ENCODE measurements at places on chromosomes 13 and 19. TPM values are rescaled to one million over a fixed set of nuclear protein-coding genes. Genes with fewer than 3 reads are reported as not detected.

Gene CLDND2
- 13.8 TPM for total RNA-seq

Gene METTL21C
- total RNA-seq: not detected

Gene TRPM4
- 1.9 TPM for total RNA-seq

Gene TRMT1
- 116 TPM for total RNA-seq

GRCh38 chr19:32363632-32364031, 18.2 kb downstream of the ZNF507 start:
- no peak overlapping the region for H3K4me3 ChIP-seq
- H3K4me1 ChIP-seq: peaks cover 13% of the 10 kb centered on the region
- H3K36me3 ChIP-seq: peaks cover 80% of the 10 kb centered on the region
- no peak overlapping the region for H3K27ac ChIP-seq
- no peaks in the 10 kb centered on the region for H3K27me3 ChIP-seq
- no peak for DNase-seq

GRCh38 chr13:95471960-95472359, 80.6 kb upstream of the CLDN10 start:
- no peak for DNase-seq
- H3K27ac ChIP-seq: no peak overlapping the region
- H3K4me1 ChIP-seq: no peaks in the 10 kb centered on the region
- H3K36me3 ChIP-seq: no peaks in the 10 kb centered on the region

GRCh38 chr19:35528218-35529038, at the start of gene SBSN:
TSS of gene SBSN (minus strand) at chr19:35528311. CDS start at chr19:35528281, 30 bp downstream.
- no peaks in the 10 kb centered on the region for H3K4me1 ChIP-seq
- H3K4me3 ChIP-seq: no peak within 1 kb of the TSS
- H3K36me3 ChIP-seq: no peaks in the 10 kb centered on the region

GRCh38 chr13:111370570-111371535, 50.4 kb downstream of the TEX29 start:
- no peak overlapping the region for H3K4me3 ChIP-seq
- H3K36me3 ChIP-seq: no peaks in the 10 kb centered on the region
- H3K27me3 ChIP-seq: peaks cover 4% of the 10 kb centered on the region
- peaks cover 3% of the 10 kb centered on the region for H3K4me1 ChIP-seq
- DNase-seq: peak; percentile 3

GRCh38 chr13:107900775-107901174, 314.6 kb downstream of the LIG4 start:
- no peak overlapping the region for H3K27ac ChIP-seq
- no peaks in the 10 kb centered on the region for H3K36me3 ChIP-seq
- DNase-seq: no peak
- H3K27me3 ChIP-seq: no peaks in the 10 kb centered on the region
- H3K4me3 ChIP-seq: no peak overlapping the region
- no peaks in the 10 kb centered on the region for H3K4me1 ChIP-seq

- DNase-seq: no peak
- no peak overlapping the region for H3K4me3 ChIP-seq
- no peaks in the 10 kb centered on the region for H3K27me3 ChIP-seq
- H3K27ac ChIP-seq: no peak overlapping the region
- no peaks in the 10 kb centered on the region for H3K4me1 ChIP-seq
- H3K36me3 ChIP-seq: peaks cover 89% of the 10 kb centered on the region
Measured at GRCh38 chr19:52590728-52591127, 20.6 kb downstream of the ZNF701 start.

- H3K27me3 ChIP-seq: peaks cover 50% of the 10 kb centered on the region
- no peak overlapping the region for H3K27ac ChIP-seq
- peaks cover 3% of the 10 kb centered on the region for H3K4me1 ChIP-seq
- no peak for DNase-seq
Measured at GRCh38 chr13:23902975-23903905, 5.9 kb upstream of the C1QTNF9B start.

- no peak overlapping the region for H3K27ac ChIP-seq
- no peaks in the 10 kb centered on the region for H3K36me3 ChIP-seq
- no peaks in the 10 kb centered on the region for H3K27me3 ChIP-seq
- H3K4me3 ChIP-seq: no peak overlapping the region
- H3K4me1 ChIP-seq: no peaks in the 10 kb centered on the region
- DNase-seq: no peak
Measured at GRCh38 chr13:59210543-59210942, 953.2 kb downstream of the DIAPH3 start.

DNA sequence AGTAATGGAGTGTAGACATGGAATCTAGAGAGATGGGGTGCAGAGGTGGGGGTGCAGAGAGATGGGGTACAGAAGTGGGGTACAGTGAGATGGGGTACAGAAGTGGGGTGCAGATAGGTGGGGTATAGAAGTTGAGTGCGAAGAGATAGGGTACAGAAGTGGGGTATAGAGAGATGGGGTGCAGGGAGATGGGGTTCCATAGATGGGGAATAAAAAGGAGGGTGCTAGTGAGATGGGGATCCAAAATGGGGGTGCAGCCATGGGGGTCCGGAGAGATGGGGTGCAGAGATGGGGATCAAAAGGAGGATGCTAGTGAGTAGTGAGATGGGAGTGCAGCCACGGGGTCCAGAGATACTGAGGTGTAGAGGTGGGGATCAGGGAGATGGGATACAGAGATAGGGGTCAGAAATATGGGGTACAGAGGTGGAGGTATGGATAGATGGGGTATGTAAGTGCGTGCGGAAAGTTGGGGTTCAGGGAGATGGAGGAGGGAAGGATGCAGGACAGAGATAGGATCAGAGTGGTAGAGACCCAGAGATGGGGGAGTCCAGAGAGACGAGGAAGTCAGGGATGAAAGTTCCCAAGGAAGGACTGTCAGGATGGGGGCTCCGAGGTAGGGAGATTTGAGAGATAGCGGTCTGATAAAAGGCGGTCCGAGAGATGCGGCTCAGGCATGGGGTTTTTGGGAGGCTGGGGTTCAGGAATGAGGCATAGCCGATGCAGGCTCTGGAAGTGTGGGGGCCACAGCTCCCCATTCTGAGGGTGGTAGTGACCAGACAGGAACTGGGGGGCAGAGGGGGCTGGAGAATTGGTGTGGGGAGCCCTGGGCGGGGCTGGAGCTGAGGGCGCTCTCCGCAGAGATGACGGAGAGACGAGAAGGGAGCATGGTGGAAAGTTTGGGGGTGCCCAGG, 3.4 kb downstream of the PALM3 start:
- H3K4me1 ChIP-seq: peaks cover 16% of the 10 kb centered on the region
- H3K27ac ChIP-seq: no peak overlapping the region
- H3K36me3 ChIP-seq: peaks cover 10% of the 10 kb centered on the region
- DNase-seq: no peak
- H3K27me3 ChIP-seq: peaks cover 36% of the 10 kb centered on the region

GRCh38 chr13:73715911-73716510, 418.2 kb downstream of the KLF12 start:
- H3K4me1 ChIP-seq: peaks cover 54% of the 10 kb centered on the region
- peak overlapping the region; percentile 79 for H3K27ac ChIP-seq
- H3K27me3 ChIP-seq: no peaks in the 10 kb centered on the region
- DNase-seq: no peak

GRCh38 chr13:34731486-34731885, 210.6 kb upstream of the NBEA start:
- DNase-seq: no peak
- no peak overlapping the region for H3K27ac ChIP-seq
- no peaks in the 10 kb centered on the region for H3K4me1 ChIP-seq
- no peaks in the 10 kb centered on the region for H3K36me3 ChIP-seq
- H3K27me3 ChIP-seq: no peaks in the 10 kb centered on the region

DNA sequence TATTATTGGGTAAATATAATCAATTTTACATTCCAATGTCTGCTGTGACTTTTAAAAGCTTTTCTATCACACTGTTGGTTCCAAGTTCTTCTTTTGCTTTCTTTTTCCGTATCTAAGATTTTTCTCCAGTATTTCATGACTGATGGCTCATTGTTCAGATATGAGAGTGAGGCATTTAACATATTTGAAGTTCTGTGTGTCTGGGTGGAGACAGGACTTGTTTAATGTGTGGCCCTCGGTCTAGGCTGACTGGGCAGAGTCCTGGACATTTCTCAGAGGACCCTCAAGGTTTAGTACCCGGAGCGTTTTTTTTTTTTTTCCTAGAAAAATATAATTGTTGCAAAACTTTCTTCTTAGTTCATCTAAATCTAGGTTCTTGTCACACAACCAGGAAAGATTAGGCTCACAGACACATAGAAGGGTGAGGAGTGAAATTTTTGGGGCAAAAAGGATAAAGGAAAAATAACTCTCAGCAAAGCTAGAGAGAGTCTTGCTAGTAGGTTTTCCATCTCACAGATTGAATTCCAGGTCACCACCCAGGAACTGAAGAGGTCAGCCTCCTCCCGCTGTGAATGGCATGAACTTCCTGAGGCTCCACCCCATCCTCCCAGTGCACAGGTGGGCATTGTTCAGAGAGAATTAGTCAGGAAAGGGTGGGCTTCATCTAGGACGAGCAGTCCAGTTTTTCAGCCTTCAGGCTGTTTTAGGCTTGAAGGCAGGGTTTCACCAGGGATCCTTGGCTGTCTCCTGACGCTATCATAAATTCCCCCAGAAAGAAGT, 1002.4 kb upstream of the PCDH9 start:
- H3K4me3 ChIP-seq: no peak overlapping the region
- H3K27me3 ChIP-seq: no peaks in the 10 kb centered on the region
- H3K4me1 ChIP-seq: no peaks in the 10 kb centered on the region
- no peaks in the 10 kb centered on the region for H3K36me3 ChIP-seq
- H3K27ac ChIP-seq: no peak overlapping the region

- no peak for DNase-seq
- no peaks in the 10 kb centered on the region for H3K36me3 ChIP-seq
- peaks cover 4% of the 10 kb centered on the region for H3K4me1 ChIP-seq
- H3K27me3 ChIP-seq: peaks cover 77% of the 10 kb centered on the region
- no peak overlapping the region for H3K27ac ChIP-seq
- H3K4me3 ChIP-seq: no peak overlapping the region
Measured at GRCh38 chr19:46076951-46077814, 36.4 kb upstream of the IGFL4 start.

GRCh38 chr19:8826371-8826770, 5.7 kb downstream of the ZNF558 start:
- DNase-seq: no peak
- no peaks in the 10 kb centered on the region for H3K27me3 ChIP-seq
- H3K4me1 ChIP-seq: peaks cover 7% of the 10 kb centered on the region
- peaks cover 67% of the 10 kb centered on the region for H3K36me3 ChIP-seq
- no peak overlapping the region for H3K27ac ChIP-seq

GRCh38 chr19:31315652-31316051, 33.6 kb downstream of the TSHZ3 start:
- no peaks in the 10 kb centered on the region for H3K4me1 ChIP-seq
- H3K4me3 ChIP-seq: no peak overlapping the region
- no peaks in the 10 kb centered on the region for H3K27me3 ChIP-seq

DNA sequence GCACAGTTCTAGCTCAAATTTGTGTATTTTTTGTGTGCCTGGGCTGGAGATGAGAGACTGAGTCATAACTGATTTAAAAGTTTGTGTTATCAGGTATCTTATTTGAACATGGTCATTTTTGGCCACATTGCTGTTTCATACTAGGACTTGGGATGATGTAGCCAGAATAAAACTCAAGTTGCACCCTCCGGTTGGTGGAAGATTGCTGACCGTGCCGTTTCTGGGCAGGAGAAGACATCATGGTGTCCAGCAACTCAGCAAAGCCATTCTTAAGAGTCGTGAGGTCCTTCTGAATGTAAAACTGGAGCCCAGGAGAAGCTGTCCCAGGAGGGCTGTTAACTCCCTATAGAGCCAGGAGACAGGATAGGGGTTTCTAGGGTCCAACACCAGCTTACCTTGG, 7.6 kb downstream of the CEBPG start:
- H3K36me3 ChIP-seq: peaks cover 28% of the 10 kb centered on the region
- peaks cover 18% of the 10 kb centered on the region for H3K4me1 ChIP-seq
- no peak overlapping the region for H3K27ac ChIP-seq
- no peak for DNase-seq
- no peak overlapping the region for H3K4me3 ChIP-seq
- no peaks in the 10 kb centered on the region for H3K27me3 ChIP-seq
